NCI-H1930 (cell line): ENCODE measurements at places on chromosomes 12 and 14.
A peak's percentile ranks its signal among the peaks of the same experiment; 100 is the strongest.

GRCh38 chr14:89036371-89036770 is 211.9 kb downstream of the TTC8 start:
- no peak for DNase-seq

- DNase-seq, result no peak
Measured at GRCh38 chr14:33631021-33631420, 319.9 kb downstream of the EGLN3 start.

- no peak for DNase-seq
Measured at GRCh38 chr14:28676479-28676878, 90.1 kb upstream of the FOXG1 start.

DNA sequence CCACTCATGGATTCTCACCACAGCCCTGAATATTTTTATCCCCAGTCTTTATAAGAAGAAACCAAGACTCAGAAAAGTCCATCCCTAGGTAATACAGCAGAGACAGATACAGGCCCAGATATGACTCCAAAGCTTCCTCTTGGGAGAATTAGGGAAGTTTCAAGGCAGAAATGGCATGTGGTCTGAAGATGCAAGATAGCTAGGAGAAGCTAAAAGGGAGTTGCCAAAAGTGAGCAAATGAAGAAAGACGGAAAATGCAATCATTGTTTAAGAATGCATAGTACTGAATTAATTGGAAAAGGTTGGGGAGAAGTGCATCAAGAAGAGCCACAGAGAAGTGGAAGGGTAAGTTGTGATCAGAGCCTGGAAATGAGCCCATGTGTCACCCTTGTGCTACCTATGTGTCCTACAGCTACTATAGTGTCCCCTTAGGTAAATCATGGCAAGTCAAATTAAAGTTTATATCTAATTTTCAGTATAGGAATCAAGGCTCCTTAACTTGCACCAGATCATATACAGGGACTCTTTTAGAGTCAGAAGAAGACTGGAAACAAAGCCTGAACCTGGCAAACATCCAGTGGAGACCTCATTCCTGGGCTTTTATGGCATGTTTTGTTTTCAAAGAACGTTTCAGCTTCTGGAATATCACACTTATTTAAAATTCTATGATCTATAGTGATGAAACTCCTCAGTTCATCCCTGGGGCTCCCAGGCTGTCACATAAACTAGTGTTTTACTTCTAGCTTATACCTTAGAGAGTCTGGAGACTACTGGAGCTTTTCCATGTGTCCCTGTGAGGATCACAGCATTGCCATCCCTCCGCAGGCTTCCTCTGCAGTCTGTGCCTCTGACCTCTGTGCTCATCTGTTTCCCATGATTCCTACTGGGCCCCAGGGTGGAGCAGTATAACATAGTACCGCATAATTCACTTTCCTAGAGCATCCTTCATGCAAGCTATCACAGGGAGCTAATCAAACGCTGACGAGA is 189.0 kb upstream of the CDKN3 start:
- DNase-seq, result no peak

DNA sequence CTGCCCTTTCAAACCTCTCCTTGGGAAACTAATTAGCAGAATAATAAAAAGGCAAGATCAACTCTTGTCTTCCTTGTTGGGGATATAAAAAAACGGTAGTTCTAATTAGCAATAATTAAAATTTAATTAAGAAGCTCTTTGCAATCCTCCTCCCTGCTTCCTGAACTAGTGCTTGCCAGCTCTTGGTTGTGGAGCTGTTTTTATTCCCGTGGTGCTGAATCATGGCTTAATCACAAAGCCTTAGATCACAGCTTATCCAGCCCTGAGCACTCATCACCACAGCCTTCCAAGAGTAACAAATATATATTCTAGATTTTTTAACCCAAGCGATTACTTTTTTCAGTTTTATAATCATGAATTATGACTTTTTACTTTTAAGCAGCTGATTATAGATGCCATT is 63.2 kb upstream of the INSM2 start:
- peak; percentile 2 for DNase-seq

DNA sequence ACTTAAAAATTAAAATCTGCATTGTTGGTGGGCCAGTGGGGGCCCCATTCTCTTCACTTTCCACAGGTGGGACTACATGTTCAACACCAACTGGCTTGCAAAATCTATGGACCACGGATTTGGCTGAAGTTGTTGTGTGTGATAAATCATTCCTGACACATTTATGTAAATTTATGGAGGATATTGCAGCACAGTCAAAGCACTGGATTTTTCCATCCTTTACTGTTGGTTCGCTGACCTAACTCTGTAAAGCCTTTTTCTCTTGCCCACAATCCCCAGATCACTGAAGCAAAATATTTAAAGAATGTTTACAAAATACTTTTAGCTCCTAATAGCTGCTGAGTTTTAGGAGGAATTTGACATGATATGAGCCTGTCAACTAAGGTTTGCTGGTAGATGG is 219.7 kb upstream of the PRICKLE1 start:
- DNase-seq, result no peak

- no peak for DNase-seq
Measured at GRCh38 chr12:56631790-56632700, 1.9 kb upstream of the BAZ2A start.

DNA sequence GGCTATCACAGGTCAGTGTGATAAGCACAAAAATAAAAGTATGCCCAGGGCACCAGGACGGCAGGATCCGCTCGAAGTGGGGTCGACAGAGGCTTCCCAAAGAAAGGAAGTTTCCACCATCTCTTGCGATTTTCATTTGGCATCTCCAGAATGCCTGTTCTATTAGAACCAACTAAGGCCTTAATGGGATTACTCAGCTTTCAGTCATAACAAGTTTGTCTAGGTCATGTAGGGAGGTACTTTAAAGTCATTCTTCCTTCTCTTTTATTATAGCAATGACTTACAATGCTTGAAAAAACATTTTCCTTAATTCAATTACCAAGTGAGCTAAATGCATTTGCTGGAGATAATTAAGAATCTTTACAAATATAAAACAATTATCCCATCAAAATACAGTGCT is 83.6 kb upstream of the DIO3 start:
- no peak for DNase-seq

DNA sequence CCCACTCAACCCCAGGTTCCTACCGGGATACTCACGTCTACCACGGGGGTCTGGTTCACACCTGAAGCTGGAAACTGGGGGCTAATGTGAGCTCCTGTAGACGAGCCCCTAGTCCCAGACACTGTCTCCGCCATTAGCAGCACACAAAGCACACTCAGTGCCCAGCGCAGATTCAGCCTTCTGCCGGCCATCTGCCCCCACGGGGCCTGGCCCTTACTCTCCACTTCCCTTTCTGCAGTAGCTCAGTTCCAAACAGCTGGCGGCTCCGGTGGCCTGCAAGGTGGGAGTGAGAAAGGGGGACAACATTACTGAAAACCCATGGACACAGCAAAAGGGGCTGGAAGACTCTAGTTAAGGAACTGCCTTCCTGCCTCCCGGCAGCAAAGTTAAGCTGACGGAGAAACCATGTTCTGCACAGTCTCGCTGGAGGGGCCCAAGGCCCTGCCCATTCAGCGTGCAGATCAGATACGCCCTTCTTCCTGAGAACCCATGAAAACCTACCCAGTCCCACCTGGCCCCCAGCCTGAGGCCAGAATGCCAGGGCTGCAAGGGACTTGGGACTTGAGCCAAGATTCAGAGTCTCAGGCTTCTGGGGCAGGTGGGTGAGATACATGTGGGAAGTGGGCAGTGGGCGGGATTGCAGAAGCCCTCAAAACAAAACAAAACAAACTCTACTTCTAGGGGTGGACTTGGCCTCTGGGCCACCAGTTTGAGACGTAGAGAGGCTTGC is 2.1 kb downstream of the SLC8B1 start:
- no peak for DNase-seq

DNA sequence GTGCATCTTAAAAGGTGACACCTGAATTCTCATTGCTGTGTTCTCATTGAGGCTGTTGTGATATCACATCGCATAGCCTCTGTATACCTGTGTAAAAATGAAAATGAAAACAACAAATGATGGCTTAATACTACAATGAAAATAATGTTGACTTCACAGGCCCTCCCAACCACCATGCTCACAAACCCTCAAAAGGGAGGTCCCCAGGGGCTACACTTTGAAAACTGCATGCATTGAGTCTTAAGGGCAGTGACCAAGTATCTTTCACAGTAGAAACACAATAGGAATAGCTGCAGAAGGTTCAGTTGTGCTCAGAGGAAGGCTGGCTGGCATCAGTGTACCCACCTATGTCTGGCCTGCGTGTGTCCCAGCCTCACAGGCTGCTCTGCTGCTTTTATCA is 27.6 kb upstream of the KCNK13 start:
- no peak for DNase-seq

DNA sequence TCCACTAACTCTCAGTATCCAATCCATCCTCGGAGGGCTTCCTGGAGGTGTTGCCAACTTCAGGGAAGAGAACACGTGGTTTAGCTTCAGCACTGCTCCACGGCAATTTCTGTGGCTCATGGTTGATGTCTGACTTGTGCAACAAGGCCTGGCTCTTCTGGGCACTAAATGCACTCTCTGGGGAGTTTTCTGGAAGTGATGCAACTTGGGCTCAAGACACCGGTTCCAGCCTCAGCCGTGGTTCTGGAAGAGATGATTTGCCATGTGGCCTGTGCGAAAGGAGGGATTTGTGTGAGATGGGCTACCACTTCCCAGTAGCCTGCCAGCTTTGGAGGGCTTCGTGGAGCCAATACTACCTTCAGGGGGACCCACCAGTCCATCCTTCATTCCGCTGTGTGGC is 118.6 kb upstream of the RTL1 start:
- no peak for DNase-seq

- no peak for DNase-seq
Measured at GRCh38 chr14:72617391-72618031, 276.4 kb downstream of the DPF3 start.

- DNase-seq, result peak; percentile 34
Measured at GRCh38 chr12:3135522-3136461, 58.6 kb downstream of the TSPAN9 start.

DNA sequence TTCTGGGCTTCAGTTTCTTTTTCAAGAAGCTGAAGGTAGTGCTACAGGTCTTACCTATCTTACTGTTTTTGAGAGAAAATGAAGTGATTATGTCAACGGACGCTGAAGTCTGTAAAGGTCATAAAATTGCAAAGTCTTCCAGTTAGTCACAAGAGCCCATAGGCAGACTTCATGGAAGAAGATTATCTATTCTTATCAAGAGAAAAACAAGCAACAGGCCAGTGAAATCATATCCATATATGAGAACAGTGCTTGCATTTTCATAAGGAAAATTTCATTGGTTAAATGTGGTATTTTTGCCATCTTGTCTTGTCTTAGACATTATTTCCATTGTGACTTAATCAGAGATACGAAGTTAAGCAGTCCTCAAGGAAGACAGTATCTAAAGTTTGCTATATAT is 412.7 kb upstream of the SEL1L start:
- no peak for DNase-seq

DNA sequence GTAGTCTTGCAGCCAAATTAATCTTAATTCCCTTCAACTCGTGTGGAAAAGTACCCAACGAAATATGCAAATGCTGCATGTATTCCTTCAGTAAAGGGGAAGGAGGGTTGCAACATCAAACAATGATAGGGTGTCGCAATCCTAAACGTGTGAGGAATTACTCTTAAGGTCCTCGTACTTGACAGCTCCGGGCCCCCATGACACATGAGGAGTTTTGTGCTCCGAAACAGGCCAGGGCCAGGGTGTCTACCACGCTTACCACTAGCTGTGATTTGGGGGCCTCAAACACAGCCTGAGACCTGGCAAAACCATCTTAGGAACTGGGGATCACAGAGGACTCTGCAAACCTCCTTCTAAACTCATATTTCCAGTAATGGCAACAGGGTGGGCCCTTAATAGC is 20.4 kb downstream of the FOS start:
- DNase-seq, result no peak

DNA sequence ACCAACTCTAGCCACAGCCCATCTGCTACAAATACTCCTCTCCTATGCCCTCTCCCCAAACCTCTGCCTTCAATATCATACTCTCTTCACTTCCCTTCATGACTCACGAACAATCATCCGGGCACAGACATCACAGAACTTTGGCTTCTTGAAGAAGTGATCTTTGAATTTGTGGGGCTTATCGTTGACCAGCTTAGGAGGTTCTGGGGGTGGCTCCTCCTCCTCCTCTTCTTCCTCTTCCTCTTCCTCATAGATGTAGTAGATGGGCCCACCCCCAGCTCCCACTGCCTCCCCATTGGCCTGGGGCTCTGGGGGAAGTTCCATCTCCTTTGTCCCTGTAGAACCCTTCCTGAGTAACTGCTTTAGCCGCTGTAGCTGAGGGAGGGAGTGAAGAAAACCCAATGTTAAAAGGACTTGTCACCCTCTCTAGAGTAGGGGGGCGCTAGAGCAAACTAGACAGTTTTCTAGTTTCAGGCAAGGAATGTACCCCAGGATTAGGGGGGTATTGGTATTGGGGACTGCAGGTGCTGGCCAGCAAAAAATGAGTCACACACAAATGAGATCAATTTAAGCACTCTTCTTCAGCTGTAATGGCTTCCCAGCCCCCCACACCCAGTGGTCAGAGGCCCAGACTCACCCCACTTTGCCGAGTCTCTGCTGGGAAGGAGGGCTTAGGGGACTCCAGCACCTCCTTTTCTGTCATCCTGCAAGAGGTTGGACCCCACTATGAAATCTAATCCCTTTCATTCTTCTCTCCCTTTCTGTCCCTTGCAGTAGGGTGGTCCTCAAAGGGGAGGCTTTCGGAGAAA is 1.8 kb downstream of the STAC3 start:
- DNase-seq, result no peak

GRCh38 chr12:5622280-5622679 is 190.4 kb downstream of the NTF3 start:
- DNase-seq, result no peak

GRCh38 chr12:56803750-56804149 is 40.6 kb downstream of the HSD17B6 start:
- no peak for DNase-seq

DNA sequence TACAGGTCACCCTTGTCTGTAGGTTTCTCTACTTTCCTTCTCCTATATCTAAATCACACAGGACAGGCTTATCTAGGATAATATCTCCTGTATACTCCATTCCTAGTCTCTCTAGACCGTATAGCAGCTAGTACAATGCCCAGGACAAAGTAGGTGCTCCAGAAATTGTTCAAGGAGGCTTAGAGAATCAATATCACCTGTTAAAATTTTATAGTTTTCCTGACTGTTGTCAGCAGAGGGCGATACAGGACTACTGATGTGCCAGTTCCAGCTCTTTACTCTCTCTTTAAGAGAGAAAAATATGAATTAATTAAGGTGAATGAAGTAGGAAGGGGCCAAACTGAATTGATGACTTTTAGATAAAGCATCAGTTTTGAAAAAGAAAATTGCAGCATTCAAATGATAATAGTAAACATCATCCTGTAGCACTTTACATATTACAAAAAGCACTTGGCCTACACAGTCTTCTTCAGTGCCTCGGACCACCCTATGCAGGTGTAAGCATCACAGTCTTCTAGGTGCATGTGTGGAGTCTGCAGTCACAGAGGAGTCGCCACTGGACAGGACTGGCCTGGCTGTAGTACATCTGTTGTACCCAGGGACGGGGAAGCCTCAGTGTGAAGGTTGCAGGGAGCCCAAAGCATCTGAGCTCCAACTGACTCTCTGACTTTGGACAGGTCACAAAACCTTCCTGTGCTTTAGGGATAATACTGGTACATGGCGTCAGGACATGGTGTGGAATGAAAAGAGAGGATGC is 61.9 kb upstream of the MAX start:
- no peak for DNase-seq

GRCh38 chr14:50798048-50798421 is 32.9 kb downstream of the NIN start:
- DNase-seq, result no peak

GRCh38 chr12:62458626-62459025 is 8.0 kb upstream of the MON2 start:
- DNase-seq, result no peak

GRCh38 chr12:116861320-116861719 is 19.9 kb downstream of the HRK start:
- DNase-seq, result no peak

GRCh38 chr12:26245175-26245942 is 50.0 kb downstream of the SSPN start:
- DNase-seq, result no peak
